Esophagus muscularis mucosa (tissue), 4 donors: ENCODE measurements at places on chromosomes 3 and 15. TPM values are rescaled to one million over a fixed set of nuclear protein-coding genes. Genes with fewer than 3 reads are reported as not detected.

GRCh38 chr3:143226678-143227291, 107.2 kb downstream of the CHST2 start:
- DNase-seq: no peak
- no peaks in the 10 kb centered on the region for H3K36me3 ChIP-seq
- no peak overlapping the region for H3K4me3 ChIP-seq

- no peak overlapping the region for H3K4me3 ChIP-seq
- no peaks in the 10 kb centered on the region for H3K4me1 ChIP-seq
- H3K27ac ChIP-seq: no peak overlapping the region
- H3K27me3 ChIP-seq: no peaks in the 10 kb centered on the region
- no peak for DNase-seq
- peaks cover 18% of the 10 kb centered on the region for H3K36me3 ChIP-seq
These were observed 16.9 kb downstream of the SACM1L start for GRCh38 chr3:45705839-45706808.

DNA sequence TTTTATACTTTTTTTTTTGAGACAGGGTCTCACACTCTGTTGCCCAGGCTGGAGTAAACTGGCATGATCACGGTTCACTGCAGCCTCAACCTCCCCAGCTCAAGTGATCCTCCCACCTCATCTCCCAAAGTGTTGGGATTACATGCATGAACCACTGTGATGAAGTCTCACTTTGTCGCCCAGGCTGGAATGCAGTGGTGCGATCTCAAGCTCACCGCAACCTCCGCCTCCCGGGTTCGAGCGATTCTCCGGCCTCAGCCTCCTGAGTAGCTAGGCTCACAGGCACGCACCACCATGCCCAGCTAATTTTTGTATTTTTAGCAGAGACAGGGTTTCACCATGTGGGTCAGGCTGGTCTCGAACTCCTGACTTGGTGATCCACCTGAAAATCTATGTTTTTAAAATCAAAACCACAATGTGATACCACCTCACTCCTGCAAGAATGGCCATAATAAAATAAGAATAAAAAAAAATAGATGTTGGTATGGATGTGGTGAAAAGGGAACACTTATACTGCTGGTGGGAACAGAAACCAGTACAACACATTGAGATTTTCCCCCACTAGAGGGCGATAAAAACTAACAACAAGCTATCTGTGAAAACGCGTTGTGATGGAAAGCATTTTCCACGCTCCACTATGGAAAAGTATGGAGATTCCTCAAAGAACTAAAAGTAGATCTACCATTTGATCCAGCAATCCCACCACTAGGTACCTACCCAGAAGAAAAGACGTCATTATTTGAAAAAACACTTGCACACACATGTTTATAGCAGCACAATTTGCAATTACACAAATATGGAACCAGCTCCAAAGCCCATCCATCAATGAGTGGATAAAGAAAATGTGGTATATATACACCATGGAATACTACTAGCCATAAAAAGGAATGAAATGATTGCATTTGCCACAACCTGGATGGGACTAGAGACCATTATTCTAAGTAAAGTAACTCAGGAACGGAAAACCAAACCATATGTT, 26.8 kb upstream of the OCA2 start:
- DNase-seq: no peak
- H3K27me3 ChIP-seq: no peaks in the 10 kb centered on the region
- H3K4me3 ChIP-seq: no peak overlapping the region
- no peak overlapping the region for H3K27ac ChIP-seq
- peaks cover 73% of the 10 kb centered on the region for H3K36me3 ChIP-seq

DNA sequence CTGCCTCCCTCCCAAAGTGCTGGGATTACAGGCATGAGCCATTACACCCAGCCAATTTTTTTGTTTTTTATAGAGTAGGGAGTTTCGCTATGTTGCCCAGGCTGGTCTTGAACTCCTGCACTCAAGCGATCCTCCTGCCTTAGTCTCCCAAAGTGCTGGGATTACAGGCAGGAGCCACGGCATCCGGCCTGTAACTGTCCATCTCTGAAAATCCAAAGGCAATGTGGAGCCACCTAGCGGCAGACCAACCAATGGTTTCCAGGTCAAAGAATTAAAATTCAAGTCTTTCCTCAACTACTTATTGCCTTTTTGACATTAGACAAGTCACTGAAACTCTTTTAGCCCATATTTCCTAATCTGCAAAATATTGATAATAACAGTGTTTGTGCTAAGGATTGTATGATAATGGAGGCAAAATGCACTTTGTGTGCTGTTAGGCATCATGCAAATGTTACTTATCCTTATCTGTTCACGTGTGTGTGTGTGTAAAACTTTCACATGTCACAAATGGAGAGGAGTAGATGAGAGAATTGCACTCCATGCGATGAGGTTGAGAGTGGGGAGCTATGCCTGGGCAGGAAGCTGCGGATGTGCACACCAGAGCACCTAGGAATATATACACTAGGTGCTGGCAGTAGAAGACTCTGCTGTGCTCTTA, 48.7 kb downstream of the COL8A1 start:
- peaks cover 4% of the 10 kb centered on the region for H3K4me1 ChIP-seq
- DNase-seq: no peak
- no peak overlapping the region for H3K27ac ChIP-seq
- no peak overlapping the region for H3K4me3 ChIP-seq
- no peaks in the 10 kb centered on the region for H3K27me3 ChIP-seq
- H3K36me3 ChIP-seq: no peaks in the 10 kb centered on the region

- H3K27me3 ChIP-seq: no peaks in the 10 kb centered on the region
- DNase-seq: no peak
- H3K4me1 ChIP-seq: peaks cover 87% of the 10 kb centered on the region
- H3K27ac ChIP-seq: peak overlapping the region; percentile 100
- no peaks in the 10 kb centered on the region for H3K36me3 ChIP-seq
These were observed 9.8 kb upstream of the SEMA4B start for GRCh38 chr15:90191344-90191687.

GRCh38 chr3:100873611-100874010, 119.6 kb downstream of the ABI3BP start:
- DNase-seq: no peak
- H3K27me3 ChIP-seq: no peaks in the 10 kb centered on the region
- no peak overlapping the region for H3K4me3 ChIP-seq
- H3K27ac ChIP-seq: no peak overlapping the region
- no peaks in the 10 kb centered on the region for H3K36me3 ChIP-seq

DNA sequence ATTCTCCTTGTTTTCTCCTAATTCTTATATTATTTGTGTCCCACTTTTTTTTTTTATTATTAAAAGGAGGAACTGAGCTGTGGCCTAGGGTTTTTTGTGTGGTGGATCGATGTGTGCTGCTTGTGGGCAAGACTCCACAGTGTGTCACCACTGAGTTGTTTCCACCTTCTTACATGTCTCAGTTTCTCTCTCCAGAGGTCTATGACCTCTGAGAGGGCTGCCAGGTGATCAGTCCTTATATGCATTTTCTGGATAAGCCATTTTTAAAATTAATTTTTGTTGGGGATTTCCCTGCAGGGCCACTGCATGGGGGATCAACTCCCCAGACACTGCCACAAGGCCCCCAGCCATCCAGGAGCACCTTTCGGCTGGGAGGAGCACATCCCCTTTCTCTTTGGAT, 27.8 kb downstream of the IQCF6 start:
- no peak overlapping the region for H3K4me3 ChIP-seq
- H3K4me1 ChIP-seq: no peaks in the 10 kb centered on the region
- H3K36me3 ChIP-seq: no peaks in the 10 kb centered on the region
- no peak for DNase-seq
- H3K27ac ChIP-seq: no peak overlapping the region
- no peaks in the 10 kb centered on the region for H3K27me3 ChIP-seq

GRCh38 chr3:72489901-72490300, 358.3 kb downstream of the SHQ1 start:
- H3K36me3 ChIP-seq: no peaks in the 10 kb centered on the region
- H3K4me1 ChIP-seq: peaks cover 30% of the 10 kb centered on the region
- H3K27ac ChIP-seq: no peak overlapping the region
- H3K4me3 ChIP-seq: no peak overlapping the region

RLBP1 gene
- 0.50 TPM for total RNA-seq
